ENCODE measurements at places on chromosomes 1 and 21.

DNA sequence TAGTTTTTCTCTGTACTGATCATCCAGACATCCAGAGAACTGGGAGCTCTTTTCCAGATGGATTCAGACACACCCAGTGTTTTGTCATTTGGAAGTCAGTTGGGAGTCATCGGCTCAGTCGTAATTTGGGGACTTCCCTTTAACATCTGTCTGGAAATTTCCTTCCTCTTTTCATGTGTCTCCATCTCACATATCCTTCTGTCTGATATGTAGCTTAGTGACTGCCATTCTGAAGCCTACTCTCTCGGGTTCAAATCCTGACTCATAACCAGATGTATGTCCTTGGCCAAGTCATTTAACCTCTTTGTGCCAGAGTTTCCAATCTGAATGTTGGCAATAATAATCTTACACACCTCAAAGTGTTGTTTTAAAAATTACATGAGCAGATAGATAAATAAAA is 3.0 kb downstream of the MORC3 start:
- no peak for ATAC-seq

DNA sequence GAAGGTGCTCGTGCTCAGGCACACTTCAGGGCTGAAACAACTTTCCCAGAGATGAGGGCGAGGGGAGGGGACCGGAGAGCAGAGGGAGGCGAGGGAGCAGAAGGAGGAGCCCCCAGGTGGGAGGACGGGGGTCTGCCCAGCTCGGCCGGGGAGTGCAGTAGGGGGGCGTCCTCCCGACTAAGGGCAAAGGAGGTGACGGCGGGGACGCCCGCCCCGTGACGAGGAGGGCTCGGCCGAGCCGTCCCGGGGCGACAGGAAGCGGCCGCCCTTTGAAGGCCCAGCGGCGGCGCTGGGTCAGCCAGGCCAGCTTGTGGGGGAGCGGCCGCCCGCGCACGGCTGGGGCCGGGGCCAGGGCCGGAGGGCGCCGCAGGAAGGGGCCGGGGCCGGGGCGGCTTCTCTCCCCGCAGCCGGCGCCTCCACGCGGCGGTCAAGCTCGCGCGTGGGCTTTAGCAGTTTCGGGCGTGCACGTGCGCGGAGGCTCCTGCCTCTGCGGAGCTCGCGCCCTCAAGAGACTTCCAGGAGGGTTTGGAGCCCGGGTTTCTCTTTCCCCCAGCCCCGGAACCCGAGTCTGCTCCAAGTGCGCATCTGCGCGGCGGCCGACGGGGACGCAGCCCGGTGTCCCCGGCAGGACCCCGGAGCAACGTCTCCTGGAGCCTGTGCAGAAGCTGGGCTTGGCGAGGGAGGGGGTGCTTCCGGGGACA is 100.8 kb upstream of the SLC45A1 start:
- peak; percentile 58 for ATAC-seq

- no peak for ATAC-seq
These were observed 186.5 kb downstream of the DYRK1A start for GRCh38 chr21:37553078-37553481.

- ATAC-seq: no peak
These were observed 24.8 kb upstream of the HP1BP3 start for GRCh38 chr1:20811916-20812315.

DNA sequence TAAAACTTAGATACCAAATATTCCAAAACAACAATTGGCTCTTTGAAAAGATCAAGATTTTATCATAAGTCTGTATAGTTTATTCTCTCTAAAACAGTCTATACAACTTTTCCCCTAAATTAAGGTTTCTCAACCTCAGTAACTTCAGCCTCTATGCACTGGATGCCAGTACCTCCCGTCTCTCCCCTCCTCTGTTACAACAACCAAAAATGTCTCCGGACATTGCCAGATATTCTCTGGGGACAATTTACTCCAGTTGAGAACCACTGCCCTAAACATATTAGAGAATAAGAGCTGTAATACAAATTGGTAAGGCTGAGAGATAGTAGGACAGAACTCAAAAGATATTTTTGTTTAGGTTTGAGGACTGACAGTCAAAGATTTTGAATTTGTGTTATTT is 71.6 kb downstream of the TMEM200B start:
- no peak for ATAC-seq

- ATAC-seq: peak; percentile 20
These were observed 22.1 kb upstream of the SDC3 start for GRCh38 chr1:30930631-30931173.

DNA sequence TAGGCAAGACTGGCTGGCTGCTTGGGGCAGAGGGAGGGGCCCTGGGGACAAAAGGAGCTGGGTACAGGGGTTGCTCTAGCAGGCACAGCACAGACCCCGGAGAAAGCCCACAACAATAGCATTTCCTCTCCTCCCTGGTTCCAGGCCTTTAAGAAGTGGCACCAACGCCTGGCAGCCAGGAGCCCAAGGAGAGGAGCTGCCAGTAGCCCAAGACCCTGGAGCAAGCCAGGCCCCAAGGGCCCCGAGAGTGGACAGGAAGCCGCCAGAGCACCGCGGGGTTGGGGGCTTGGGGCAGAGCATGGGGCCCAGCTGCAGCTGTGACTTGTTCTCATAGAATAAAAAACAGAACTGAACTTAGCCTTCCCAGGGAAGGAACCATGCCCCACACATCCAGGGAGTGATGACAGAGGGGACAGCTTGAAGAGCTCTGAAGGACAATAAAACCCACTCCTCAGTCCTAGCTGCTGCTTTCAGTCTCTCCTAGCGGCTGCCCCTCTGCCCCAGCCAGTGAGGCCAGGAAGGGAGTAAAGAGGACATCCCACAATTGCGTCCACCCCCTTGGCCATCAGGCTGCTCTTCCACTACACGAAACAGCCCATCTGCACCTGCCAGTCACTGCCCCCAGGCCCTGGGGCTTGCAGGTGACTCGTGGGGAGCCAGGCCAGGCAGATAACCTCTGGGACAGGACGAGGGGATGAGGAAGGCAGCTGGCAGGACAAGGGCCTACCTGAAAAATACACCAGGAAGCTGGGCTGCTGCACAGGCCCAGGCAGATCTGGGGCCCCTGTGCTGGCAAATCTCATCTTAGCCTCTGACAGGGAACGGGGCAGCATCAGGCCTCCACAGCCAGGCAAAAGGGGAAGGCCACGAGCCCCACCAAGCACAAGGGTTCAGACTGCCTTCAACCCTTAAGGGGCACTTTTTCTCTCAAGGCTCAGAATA is 16.4 kb downstream of the MTHFR start:
- no peak for ATAC-seq

DNA sequence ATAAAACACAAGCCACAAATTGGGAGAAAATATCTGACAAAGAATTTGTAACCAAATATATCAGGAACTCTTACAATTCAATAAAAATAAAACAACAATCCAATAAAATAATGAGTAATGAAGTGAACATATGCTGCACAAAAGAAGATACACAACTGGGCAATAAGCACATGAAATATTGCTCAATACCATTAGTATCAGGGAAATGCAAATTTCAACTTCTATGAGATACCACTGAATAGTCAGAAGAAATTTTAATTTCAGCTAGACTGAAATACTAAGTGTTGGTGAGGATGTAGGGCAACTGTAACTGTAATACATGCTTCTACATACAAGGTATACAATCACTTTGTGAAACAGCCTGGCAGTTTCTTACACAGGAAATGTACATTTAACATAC is 7.4 kb upstream of the ARHGAP29 start:
- no peak for ATAC-seq

GRCh38 chr1:52551507-52552235 is 1.2 kb downstream of the TUT4 start:
- ATAC-seq: peak; percentile 37

- no peak for ATAC-seq
These were observed 482 bp downstream of the TM2D1 start for GRCh38 chr1:61724506-61724812.

DNA sequence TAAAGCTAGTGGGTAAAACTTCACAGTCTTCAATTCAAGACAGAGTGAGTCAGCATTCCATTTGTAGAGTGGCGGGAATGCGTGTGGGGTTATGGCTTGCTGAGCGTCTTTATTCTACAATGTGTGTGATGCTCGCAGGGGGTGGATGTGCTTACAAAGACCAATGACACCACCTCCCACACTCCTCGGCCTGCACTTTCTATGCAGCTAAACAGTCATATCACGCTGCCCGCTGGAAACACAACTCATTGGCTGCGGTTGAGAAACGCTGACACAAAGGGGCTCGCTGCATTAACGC is 298.5 kb downstream of the PCP4 start:
- no peak for ATAC-seq

GRCh38 chr1:162333991-162334390 is 42.7 kb downstream of the SPATA46 start:
- ATAC-seq: no peak

GRCh38 chr1:6272452-6272851 is 11.6 kb upstream of the GPR153 start:
- no peak for ATAC-seq

- ATAC-seq: no peak
These were observed 199.7 kb downstream of the TBX15 start for GRCh38 chr1:118788463-118788862.

DNA sequence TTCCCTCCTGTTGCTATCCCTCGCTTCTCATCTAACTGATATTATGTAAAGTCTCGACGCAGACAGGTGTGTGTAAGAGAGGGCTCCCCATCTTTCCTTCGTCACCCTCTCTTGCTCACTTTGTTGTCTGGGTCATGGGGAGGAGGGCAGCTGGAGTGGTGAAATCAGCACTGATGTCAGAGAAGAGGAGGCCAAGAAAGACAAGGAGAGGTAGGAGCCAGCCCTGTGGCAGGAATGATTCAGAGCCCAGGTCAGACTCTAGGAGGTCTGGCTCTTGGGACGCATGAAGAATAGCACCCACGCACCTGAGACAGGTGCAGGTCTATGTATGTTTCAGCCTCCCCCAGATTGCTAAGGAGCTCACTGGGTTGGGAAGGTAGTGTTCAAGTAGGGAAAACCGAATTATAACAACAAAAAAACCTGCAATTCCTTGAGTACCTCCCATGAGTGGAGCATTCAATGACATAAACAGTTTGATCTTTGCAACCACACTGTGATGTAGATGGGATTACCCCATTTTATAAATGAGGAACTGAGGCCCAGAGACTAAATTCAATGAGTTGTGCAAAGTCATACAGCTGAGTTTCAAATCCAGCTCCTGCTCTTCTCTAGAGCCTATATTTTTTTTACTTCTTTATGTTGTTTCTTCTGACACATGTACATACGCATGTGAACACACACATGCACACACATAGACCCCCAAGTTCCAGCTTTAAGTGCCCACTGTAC is 10.4 kb downstream of the NUAK2 start:
- no peak for ATAC-seq

DNA sequence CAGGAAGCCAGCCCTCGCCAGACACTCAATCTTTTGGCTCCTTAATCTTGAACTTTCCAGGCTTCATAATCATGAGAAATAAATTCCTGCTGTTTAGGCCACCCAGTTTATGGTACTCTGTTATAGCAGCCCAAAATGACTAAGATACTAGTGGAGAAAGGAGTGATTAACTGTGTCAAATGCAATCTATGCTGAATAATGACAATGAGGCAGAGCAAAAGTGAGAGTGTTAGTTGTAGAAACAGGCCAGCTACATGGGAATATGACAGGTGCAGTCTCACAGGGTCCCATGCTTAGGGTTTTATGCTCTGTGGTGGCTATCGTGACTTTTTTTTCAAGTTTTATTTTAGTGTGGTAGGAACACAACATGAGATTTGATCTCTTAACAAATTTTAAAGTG is 888.8 kb downstream of the TTLL7 start:
- ATAC-seq: peak; percentile 65

DNA sequence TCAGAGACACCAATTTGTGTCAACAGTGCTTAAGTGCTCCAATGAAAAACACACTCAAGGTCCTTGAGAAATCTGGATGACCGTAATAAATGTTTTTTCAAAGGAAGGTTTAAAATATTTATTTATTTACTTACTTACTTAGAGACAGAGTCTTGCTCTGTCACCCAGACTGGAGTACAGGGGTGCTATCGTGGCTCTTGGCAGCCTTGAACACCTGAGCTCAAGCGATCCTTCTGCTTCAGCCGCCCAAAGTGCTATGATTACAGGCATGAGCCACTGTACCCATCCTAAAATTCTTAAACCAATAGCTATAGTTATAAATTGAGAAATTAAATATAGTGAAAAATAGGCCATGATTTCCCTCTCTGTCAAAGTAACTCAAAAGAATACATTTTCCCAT is 17.3 kb upstream of the ERICH3 start:
- no peak for ATAC-seq

DNA sequence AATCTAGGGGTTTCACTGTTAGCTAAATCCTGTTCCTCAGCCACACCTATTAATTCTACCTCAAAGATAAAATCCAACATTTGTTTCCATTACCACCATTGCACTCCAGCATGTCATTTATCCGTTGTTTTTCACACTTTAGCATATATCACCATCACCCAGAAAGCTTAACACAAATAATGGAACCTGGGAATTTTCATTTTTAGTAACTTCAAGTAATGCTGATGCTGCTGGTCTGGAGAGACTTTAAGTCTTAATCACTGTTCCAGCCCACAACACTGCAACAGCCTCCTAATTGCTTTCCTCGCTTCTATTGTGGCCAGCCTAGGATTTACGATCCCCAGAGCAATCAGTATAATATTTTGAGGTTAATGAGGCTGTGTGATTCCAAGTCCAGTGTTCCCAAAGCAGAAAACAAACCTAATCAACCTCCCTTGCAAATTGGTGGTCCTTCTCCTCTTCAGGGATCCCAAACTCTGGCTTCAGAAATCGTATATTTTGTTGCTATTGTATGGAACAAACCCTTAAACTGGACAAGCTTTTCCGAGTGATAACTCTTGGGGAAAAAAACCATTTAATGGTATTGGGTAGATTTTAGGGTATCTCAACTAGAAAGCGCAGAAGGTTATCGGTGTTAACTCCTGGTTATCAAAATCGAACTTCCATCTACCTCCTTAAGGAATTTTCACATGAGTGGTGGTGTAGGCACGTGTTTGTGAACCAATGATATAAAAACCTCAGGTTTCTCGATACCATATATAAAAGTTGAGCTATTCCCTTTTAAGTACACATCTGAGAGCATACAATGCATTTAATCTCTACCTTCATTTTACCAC is 50.0 kb upstream of the BOLA1 start:
- ATAC-seq: no peak

GRCh38 chr21:42550817-42551216 is 37.2 kb downstream of the SLC37A1 start:
- no peak for ATAC-seq

Measured in activated T-helper 17 cell treated with anti-CD3 and anti-CD28 coated beads, Interleukin-2, amount 50 U/mL, for 72 hours (primary cell).